Vein endothelial cell (primary cell): ENCODE measurements at places on chromosomes 12 and 14. TPM values are rescaled to one million over a fixed set of nuclear protein-coding genes. Genes with fewer than 3 reads are reported as not detected.

The SVOP gene
- not detected in 2 replicates for total RNA-seq

The C12orf56 gene
- total RNA-seq: not detected in 2 replicates

The CD4 gene
- not detected in 2 replicates for total RNA-seq

The GPR162 gene
- 3.4 and 6.5 TPM in 2 replicates for total RNA-seq

The SLC5A8 gene
- not detected in 2 replicates for total RNA-seq

The NINJ2 gene
- 0.38 and 1.6 TPM in 2 replicates for total RNA-seq

The KCNA5 gene
- not detected in 2 replicates for total RNA-seq

The TCTN2 gene
- 10.5 and 13.1 TPM in 2 replicates for total RNA-seq

The OAS2 gene
- 3.3 and 4.6 TPM in 2 replicates for total RNA-seq

The GYS2 gene
- not detected in 2 replicates for total RNA-seq

The CCDC175 gene
- total RNA-seq: not detected in 2 replicates
